ENCODE measurements at places on chromosomes 16 and 17.

- peak; percentile 30 for DNase-seq
Observed at GRCh38 chr16:2145843-2146242, 2.6 kb upstream of the RAB26 start.

DNA sequence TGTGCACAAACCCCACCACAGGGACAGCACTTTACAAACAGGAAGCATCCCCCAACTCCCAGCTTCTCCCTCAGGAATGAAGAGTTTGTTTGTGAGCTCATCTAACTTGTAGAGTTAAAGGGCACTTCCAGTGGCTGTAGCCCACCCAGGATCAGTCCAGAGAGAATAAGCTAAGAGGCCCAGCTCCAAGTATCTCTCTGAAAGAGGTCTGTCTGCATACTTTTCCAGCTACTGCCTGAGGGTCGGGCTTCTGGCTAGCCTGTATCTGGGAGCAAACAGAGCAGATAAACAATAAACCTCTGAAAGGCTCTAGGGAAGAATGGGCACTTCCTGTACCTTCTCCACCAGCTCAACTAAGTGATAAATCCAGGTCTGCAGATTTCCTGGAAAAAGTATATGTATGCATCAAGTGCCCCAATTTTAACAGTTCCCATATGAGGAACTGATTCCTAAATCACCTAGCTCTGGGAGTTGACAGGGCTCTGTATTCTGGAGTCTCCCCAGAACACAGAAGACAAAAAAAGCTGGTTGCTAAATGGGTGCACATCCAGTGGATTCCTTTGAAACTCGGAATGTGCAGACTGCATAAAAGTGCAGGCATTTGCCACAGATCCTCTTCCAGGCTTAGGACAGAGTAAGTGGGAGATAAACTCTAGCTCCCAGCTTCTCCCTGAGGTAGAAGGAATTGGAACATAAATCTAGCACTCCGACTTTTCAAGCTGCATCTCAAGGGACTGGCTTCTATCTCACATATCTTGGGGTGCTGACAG lies 37.1 kb upstream of the MYLK3 start:
- no peak for DNase-seq

GRCh38 chr16:57865746-57866528 lies 63.6 kb upstream of the KIFC3 start:
- no peak for DNase-seq

DNA sequence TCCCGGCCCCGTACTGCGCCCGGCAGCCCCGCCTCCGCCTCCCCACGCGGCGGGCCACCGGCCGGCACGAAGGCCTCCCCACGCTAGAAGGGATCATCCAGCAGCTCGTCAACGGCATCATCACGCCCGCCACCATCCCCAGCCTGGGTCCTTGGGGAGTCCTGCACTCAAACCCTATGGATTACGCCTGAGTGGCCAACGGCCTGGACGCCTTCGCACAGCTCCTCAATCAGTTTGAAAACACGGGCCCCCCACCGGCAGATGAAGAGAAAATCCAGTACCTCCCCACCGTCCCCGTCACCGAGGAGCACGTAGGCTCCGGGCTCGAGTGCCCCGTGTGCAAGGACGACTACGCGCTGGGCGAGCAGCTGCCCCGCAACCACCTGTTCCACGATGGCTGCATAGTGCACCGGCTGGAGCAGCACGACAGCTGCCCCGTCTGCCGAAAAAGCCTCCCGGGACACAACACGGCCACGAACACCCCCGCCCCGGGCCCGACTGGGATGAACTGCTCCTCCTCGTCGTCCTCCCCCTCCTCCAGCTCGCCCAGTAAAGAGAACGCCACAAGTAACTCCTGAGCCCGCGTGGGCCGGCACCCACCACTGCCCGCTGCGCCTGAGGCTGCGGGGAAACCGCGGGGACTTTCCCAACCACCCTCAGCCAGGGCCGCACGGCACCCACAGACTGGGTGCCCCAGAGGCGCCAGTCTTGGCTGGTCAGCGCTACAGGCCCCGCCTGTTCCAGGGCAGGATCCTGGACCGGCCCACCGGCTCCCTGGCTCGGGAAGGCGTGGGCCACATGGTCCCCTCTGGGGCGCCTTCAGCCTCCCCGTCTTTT lies 39.0 kb upstream of the AKAP1 start:
- DNase-seq, result peak; percentile 64

DNA sequence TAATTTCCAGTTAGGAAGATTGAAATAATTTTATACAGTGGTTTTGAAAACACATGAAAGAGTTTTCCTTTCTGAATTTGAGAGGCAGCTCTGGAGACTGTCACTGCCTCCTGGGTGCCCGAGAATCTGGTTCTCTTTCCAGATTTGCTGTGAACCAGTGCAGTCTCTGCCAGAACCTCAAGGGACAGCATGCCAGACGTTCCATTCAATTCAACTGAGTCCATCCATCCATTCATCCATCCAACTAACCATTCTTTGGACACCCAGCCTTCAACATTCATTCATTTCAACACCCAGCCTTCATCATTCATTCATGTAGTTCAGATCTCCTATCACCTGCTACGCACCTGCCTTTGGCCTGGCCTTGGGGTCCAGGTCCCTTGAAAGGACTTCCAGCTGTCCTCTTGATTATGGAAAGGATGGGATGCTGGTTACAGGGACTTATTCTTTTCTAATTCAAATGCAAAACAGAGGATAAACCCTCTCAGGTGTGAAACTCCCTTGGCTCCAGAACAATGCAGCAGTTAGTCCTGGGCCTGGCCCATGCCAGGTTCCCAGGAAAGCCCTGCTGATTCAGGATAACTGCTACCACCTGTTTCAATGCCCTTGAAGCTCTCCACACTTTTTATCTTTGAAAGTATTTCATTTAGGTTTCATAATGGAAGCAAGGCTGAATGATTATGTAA lies 68.7 kb downstream of the WSCD1 start:
- DNase-seq, result no peak

DNA sequence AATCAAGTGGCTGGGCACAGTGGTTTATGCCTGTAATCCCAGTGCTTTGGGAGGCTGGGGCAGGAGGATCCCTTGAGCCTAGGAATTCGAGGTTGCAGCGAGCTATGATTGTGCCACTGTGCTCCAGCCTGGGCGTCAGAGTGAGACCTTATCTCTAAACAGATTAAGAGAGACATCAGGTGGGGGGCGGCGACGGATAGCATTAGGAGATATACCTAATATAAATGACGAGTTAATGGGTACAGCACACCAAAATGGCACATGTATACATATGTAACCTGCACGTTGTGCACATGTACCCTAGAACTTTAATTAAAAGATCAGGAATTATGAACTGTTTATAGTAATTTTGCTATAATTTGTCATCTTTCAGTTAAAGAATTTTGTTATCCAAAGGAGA lies 10.3 kb downstream of the RAD51C start:
- no peak for DNase-seq

DNA sequence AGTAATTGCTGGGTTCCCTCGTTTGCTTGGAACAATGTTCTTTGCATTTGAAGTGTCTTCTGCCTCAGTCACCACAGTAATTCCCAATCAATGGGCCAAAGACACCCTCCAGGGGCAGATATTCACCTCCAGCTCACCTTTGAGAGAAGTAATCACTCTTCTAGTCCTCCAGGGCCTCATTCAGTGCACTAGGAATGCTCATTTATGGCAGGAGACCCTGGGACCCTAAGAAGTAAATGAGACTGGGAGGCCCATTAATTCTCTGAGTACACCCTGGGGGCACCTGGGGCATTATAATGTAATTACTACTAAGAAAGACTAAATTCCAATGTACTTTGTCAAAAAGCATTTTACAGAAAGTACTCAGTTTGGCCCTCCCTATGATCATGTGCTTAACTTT lies 158.2 kb upstream of the XYLT1 start:
- no peak for DNase-seq

DNA sequence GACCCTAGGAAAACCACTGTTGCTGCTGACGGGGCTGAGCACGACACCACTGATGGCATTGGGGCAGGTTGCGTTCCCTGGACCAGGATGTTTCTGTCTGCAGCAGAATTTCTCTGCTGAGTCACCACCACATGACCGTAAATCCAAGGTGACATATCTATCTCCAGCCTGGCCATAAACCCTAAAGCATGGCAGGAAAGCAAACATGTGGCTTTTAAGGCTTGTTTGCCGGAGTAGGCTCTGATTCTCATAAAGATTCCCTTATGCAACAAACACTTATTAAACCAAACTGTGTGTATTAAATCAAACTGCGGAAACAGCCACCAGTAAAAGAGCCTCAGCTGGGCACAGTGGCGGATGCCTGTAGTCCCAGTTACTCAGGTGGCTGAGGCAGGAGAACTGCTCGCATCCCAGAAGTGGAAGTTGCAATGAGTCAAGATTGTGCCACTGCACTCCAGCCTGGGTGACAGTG lies 17.3 kb downstream of the MPHOSPH6 start:
- no peak for DNase-seq

GRCh38 chr17:19652595-19652994 lies 4.0 kb downstream of the ALDH3A2 start:
- DNase-seq, result no peak

- no peak for DNase-seq
Observed at GRCh38 chr17:78893684-78894083, 9.3 kb downstream of the CEP295NL start.

GRCh38 chr17:68792042-68792685 lies 163.0 kb downstream of the ABCA8 start:
- no peak for DNase-seq

GRCh38 chr17:60145006-60145935 lies 4.5 kb upstream of the CA4 start:
- no peak for DNase-seq

DNA sequence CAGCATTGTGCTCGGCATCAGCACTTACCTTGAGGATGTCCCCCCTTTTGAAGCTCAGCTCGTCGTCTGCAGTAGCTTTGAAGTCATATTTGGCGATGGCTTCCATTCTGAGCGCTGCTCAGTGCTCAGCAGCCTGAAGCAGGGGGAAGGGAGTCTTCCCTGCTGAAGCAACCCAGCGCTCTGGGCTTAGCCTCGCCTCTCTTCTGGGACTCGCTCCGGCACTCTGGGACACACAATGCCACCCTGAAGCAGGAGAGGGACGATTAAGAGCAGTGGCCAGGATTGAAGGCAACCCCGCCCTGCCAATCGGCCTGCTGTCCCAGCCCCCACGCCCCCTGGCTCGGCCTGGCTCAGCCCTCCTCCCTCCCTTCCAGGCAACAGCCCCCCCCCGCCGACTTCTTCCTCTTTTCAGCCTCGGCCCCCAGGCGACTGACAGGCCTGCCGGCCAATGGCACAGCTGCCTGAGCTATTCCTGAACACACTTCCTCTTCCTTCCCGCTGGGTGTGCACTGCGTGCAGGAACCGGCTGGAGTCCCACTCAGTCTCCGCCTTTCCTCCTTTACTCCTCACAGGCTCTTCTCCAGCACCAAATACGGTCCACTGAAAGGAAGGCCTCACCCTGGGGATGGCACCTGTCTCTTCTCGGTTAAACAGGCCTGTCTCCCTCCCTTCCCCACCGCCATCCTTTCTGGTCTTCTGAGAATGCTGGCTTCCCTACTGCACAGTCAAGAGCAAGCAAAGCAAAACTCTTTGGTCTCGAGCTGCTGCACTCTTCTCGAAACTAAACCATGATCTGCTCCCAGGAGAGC lies 11.8 kb downstream of the GRB2 start:
- peak; percentile 99 for DNase-seq

DNA sequence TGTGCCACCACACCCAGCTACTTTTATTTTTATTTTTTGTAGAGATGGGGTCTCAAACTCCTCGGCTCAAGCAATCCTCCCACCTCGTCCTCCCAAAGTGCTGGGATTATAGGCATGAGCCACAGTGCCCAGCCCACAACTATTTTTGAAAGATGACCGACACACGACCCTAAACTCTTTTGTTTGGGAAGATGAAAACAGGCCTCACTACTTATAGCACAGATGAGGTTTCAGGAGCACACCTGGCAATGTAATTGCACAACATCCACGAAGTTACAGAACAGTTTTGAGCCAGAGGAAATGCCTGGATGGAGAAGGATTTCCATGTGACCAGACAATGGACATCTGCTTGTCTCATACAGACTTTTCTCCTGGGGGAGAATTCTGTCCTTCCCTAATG lies 43.4 kb upstream of the PRSS54 start:
- DNase-seq, result no peak

GRCh38 chr17:725746-726145 lies 6.7 kb upstream of the TLCD3A start:
- DNase-seq, result no peak

- no peak for DNase-seq
Observed at GRCh38 chr16:86737083-86737482, 158.7 kb downstream of the FOXL1 start.

DNA sequence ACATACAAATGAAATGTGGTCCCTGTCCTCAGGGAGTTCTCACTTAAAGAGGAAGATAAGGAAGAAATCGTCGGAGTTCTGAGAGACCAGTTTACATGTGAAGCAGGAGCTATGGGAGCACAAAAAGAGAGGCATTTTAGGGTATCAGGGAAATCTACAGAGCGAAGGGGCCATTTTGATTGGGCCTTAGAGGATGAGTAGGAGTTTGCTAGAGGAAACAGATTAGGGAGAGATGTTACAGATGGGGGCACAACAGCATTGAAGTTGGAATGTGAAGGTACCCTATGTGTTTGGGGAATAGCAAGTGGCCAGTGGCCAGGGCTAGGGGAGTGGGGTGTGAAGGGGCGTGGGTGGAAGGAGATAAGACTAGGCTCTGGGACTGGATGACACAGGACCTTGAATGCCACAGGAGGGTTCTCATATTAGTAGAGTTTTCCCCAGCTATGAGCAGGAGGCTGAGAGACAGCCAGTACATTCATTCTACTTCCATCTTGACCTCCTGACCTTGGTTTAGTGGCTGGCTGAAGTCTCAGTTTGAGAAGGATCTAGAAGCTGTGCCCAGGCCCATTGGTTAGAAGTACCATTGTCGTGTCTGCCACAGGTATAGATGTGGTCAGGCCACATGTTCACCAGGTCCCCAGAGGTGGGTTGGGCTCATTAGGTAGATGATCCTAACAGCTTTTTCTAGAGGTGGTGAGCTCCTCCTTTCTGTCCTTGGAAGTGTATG lies 34.8 kb downstream of the CPNE2 start:
- no peak for DNase-seq

DNA sequence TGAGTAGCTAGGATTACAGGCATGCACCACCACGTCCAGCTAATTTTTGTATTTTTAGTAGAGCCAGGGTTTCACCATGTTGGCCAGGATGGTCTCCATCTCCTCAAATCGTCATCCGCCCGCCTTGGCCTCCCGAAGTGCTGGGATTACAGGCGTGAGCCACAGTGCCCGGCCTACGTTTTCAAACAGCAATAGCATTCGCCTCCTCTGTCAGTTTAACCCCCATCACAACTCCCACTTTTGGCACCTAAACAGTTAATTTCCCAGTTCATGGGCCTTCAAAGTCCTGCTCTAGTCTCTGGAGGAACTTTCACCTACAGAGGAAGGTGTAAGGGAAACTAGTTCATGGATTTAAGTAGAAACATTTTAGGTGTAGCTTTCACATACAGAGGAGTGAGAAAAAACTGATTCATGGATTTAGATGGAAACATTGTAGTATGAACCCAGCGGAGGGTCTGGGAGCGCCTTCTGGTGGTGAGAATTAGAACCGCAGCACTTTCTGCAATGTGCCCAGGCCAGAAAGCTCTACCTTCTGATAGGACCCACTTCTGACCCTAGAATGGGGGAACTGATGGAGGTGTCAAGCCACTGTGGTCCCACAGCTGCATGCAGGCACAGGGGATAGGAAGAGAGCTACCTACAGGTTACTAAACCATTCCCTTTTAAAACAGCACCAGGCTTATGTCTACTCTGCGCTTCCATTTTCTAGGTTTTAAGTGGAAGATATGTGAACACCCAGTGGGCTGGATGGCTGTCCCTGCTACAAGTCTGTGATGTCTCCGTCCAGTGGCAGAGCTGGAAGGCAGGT lies 12.0 kb upstream of the MEOX1 start:
- DNase-seq, result peak; percentile 84

All from right forelimb (tissue), 1 donor.